Astrocyte of the spinal cord (primary cell): ENCODE measurements at places on chromosomes 2 and 18.

GRCh38 chr2:152453129-152453911 is 118.3 kb downstream of the FMNL2 start:
- DNase-seq: no peak

GRCh38 chr2:106175086-106175850 is 18.8 kb downstream of the UXS1 start:
- DNase-seq: no peak

- DNase-seq: no peak
Observed at GRCh38 chr2:238986491-238987351, 138.8 kb downstream of the TWIST2 start.

DNA sequence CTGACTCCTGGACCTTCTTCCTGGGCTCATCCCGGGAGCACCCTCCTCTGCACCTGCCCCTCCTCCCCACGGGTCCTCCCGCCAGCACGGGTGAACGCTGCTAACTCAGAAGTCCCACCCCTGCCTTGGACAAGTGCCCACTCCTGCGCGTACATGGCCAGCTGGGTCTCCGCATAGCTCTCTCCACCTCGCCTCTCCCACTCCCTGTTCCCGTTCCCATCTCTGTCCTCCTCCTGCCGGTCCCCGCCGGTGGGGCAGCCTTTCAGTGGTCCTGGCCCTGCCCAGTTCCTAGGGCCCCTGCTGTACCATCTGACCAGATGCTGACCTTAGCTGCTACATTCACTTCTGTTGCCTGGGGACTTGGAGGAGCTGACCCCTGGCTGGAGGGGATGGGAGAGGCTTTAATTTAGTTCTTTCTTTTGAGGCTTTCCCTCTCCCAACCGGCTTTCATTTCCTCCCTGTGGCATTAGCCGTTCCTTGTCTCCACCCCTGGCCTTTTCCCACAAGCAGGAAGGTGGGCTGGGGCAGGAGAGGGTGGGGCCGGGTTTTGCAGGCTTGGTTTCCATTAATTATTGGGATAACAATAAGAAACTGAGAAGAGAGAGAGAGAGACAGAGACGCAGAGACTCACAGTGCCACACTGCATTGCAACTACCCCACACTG is 136.1 kb downstream of the SH3BP4 start:
- DNase-seq: no peak

- no peak for DNase-seq
Observed at GRCh38 chr2:120203251-120204021, 19.8 kb downstream of the TMEM185B start.

- DNase-seq: no peak
Observed at GRCh38 chr2:158489366-158490112, 32.8 kb downstream of the PKP4 start.

DNA sequence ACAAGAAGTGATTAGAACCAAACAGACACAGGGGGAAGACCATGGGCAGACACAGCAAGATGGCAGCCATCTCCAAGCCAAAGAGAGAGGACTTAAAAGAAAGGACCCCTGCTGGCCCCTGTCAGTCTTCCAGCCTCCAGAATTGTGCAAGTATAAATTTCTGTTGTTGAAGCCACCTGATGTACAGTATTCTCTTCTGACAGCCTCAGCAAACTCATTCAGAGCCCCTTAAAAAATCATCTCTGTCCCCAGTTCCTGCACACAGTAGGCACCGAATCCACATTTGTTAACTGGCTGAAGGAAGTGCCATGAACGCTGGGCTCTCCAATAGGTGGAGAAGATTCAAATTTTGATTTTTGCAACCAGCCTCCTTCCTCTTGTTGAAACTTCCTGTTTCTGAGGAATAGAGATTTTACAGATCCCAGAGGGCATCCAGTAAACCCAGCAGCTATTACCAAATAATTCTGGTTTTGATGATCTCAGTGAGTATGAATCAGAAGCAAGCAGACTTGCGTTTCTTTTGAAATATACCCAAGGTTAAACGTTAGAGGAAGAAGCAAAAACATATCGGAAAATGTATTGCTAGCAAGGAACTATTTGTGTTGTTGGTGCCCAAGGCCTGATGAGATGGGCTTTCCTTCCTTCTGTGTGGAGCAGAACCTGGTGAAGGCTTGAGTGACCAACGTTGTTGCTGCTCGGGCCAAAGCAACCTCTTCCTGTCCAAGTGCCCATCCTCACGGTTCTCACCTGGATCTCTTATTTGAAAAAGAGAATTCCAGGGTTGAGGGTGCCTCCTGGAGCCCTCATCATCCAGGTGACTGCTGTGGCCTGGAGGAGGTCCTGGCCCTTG is 47.7 kb upstream of the PLB1 start:
- DNase-seq: peak; percentile 82

GRCh38 chr2:233152541-233152940 is 92.4 kb downstream of the INPP5D start:
- peak; percentile 25 for DNase-seq

GRCh38 chr18:41666231-41666630 is 288.8 kb upstream of the PIK3C3 start:
- DNase-seq: no peak

- DNase-seq: no peak
Observed at GRCh38 chr2:8542381-8543059, 139.3 kb upstream of the ID2 start.

- DNase-seq: no peak
Observed at GRCh38 chr2:44974064-44974715, 32.7 kb downstream of the SIX3 start.

DNA sequence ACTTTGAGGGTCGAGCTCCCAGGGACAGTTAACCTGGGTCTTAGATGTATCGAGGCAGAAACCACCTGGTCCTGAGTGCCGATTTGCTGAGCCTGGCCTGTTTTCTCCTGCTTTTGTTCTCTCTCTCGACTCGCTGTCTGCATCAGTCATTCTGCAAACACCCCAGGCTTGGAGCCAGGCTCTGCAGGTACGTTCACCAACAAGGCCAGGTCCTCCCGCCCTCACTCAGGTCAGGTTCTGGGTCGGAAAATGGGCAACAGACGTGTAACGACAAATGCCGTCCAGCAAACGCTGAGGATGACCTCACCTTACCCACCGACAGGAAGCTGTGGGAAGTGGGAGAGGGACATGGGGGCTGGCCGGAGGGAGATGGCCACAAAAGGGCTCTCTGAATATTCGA is 57.7 kb upstream of the PXDN start:
- no peak for DNase-seq

GRCh38 chr18:68725346-68725745 is 10.4 kb upstream of the TMX3 start:
- DNase-seq: peak; percentile 25

- no peak for DNase-seq
Observed at GRCh38 chr2:84899304-84900204, 5.9 kb upstream of the TMSB10 start.

- DNase-seq: no peak
Observed at GRCh38 chr2:233838726-233839446, 15.4 kb downstream of the HJURP start.

GRCh38 chr2:189013031-189013430 is 38.9 kb downstream of the COL3A1 start:
- no peak for DNase-seq

DNA sequence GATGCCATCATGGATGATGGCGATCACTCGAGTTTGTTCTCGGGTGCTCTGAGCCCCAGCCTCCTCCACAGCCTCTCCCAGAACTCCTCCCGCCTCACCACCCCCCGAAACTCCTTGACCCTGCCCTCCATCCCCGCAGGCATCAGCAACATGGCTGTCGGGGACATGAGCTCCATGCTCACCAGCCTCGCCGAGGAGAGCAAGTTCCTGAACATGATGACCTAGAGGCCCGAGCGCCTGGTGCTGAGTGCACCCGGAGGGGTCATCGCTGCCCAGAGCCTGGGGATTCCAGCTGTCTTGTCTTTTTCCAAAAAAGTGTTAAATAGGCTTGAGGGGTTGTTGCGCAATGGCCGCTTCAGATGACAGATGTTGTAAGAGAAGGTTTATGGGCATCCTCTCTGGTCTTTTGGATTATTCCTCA is 254.8 kb downstream of the GLI2 start:
- DNase-seq: no peak

GRCh38 chr2:131035112-131035825 is 58.0 kb downstream of the FAM168B start:
- no peak for DNase-seq

DNA sequence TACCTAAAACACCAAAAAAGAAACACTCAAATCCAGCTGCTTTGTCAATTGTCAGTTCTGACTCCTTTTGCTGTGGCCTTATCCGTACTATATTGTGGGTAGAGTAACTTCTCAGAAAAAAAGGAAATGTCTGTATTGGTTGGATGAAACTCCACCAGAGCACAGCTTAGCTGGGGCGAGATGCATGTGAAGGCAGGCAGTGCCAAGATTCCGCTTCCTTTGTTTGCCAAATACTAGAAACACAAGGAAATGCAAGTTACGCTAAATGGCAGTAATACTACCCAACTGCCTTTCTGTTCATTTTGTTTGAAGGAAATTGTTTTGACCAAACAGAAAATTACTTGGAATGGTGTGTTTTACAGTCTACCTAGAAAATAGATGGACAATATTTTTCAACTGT is 10.0 kb downstream of the KLF11 start:
- DNase-seq: no peak

DNA sequence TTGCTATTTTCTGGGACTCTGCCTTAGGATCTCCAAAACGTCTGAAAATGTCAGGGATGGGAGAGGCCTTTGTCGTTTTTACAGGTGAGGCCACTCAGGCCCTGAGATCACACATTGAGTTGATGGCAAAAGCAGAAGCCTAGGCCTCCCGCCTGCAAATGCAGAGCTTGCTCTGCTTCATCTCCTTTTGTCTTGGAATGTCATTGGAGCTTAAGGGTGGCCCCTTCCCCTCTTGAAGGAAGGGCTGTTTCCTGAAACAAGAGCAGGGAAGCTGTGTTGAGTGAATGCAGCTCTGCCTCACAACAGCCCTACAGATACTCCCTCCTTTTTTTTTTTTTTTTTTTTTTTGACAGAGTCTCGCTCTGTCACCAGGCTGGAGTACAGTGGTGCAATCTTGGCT is 123.5 kb downstream of the GLI2 start:
- DNase-seq: no peak

- DNase-seq: no peak
Observed at GRCh38 chr2:127078666-127079270, 28.2 kb downstream of the BIN1 start.

DNA sequence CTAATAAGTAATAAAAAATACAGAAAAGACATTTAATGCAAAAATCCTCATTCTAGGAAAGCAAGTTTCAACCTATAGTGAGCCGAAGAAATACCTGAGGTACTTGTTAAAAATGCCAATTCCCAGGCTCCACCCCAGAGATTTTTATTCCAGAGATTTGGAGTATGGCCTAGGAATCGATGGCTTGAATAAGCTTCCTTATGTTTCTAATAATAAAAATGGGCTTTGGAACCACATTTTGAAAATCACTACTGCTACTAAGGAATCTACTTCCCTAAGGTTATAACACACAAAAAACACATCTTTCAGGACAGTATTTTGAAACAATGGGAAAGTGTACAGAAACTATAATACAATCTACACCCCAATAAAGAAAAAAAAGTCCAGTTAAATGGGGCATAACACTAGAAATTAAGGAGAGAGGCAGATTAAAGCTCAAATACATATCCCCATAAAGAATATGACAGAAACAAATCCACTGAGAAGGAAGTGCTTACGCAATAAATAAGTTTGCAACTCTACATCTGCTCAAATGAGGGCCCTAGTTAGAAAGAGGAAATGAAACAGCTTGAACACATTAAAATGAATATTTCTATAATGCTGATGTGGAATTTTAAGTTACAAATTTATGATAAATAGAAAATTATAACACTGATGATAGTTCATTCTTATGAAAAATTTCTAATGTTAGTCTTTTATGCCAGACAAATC is 103.7 kb downstream of the EPB41L3 start:
- no peak for DNase-seq

DNA sequence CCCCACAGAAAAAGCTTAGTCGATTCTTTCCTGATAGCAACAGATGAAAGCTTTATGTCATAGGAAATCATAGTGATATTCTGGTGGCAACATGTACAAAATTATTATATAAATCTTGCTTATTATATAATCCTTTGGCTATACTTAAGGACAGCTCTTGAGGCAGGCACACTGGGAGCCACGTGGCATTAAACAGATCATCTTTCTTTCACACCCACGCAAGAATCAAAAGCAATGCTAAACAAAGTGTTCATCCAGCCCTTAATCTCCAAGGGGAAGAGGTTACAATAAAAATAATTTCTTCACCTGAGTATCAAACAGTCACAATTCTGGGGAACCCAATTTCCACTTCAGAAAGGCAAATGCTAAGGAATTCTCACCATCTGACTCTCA is 57.8 kb downstream of the CYB5A start:
- DNase-seq: no peak

GRCh38 chr2:54660752-54661151 is 62.7 kb upstream of the EML6 start:
- DNase-seq: no peak

- DNase-seq: peak; percentile 54
Observed at GRCh38 chr18:23141104-23141999, 6.1 kb downstream of the CABLES1 start.

- no peak for DNase-seq
Observed at GRCh38 chr2:74001121-74001520, 16.4 kb downstream of the TET3 start.

DNA sequence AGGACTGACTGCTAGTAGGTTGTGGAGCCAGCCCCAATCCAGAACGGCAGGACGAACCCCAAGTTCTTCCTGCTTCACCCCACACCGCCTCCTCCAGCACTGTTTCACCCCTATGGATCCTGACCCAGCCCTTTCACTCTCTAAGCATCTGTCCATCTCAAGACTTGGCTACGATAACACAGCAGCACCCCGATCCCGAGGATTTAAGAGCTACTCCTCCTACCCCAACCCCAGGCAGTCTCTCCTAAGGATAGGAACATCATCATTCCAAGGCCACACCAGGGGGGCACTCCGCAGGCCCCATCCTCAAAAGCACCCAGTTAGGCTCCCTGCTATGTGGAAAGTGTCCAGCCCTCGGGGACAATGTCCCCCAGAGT is 645 bp downstream of the KCTD18 start:
- peak; percentile 16 for DNase-seq

GRCh38 chr18:71371951-71372605 is 1083.2 kb downstream of the SOCS6 start:
- no peak for DNase-seq

- DNase-seq: no peak
Observed at GRCh38 chr2:238244151-238244550, 4.3 kb upstream of the HES6 start.

GRCh38 chr2:230762317-230762896 is 49.8 kb downstream of the CAB39 start:
- no peak for DNase-seq

- DNase-seq: no peak
Observed at GRCh38 chr18:58350526-58350925, 278.4 kb downstream of the ALPK2 start.

DNA sequence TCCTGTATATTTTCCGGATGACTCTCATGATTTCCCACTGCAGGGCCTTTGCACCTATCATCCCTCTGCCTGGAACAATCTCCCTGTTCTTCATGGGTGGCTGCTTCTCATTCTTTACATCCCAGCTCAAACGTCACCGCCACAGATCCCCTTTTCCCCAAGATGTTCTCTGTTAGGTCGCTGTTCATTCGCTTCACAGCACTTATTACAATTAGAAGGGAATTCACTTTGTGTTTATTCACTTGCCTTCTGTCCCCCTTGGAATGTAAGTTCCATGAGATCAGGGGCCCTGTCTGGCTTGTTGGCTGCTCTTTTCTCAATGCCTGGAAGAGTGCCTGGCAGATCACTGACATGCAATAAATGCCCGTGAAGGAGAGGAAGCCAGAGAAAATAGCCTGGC is 106.7 kb downstream of the FOXI3 start:
- no peak for DNase-seq
